Activated T-cell treated with anti-CD3 and anti-CD28 coated beads, Interleukin-2, amount 50 U/mL, for 72 hours (primary cell): ENCODE measurements at places on chromosomes 5 and 9.
A peak's percentile ranks its signal among the peaks of the same experiment; 100 is the strongest.

DNA sequence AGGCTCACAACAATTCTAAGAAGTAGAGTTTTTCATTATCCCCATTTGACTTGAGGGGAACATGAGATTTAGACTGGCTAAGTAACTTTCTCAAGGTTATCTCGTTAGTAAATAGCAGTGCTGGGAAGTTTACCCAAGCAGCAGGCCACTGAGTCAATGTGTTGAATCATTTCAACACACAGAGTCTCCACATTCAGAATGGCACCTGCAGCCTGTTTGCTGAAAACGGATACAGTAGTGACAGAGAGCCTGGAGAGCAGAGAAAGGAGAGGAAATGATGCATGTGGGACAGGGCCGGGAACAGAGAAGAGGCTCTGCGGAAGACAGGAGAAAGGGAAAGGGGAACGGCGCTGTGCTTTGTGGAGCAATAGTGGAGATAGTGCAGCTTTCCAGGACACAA is 33.5 kb upstream of the ZSWIM6 start:
- DNase-seq: no peak

DNA sequence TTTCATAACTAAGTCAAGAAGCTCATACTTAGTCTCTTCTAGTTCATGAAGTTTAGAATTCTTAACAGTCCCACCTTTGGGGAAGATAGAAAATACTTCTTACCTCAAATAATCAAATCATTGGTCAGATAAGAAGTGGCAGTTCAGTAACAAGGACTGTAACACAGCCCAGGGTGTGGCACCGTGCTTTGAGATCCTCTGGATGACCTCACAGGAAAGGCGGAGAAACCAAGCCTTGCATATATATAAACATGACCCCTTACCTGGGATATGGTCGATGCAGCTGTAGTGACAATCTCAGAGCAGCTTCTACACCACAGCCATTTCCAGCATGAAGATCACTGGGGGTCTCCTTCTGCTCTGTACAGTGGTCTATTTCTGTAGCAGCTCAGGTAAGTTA is at the start of gene SPINK7:
Gene SPINK7, plus strand, starts transcription at position 271 of the 400 bp plus-strand sequence. Its CDS starts 61 bp downstream, at position 332.
- no peak for DNase-seq

GRCh38 chr5:85334-85995 is 6.5 kb upstream of the PLEKHG4B start:
- DNase-seq: no peak

- no peak for DNase-seq
These were observed 627 bp downstream of the ARRDC1 start for GRCh38 chr9:137606005-137606621.

GRCh38 chr5:14219800-14220512 is 76.8 kb downstream of the TRIO start:
- no peak for DNase-seq

DNA sequence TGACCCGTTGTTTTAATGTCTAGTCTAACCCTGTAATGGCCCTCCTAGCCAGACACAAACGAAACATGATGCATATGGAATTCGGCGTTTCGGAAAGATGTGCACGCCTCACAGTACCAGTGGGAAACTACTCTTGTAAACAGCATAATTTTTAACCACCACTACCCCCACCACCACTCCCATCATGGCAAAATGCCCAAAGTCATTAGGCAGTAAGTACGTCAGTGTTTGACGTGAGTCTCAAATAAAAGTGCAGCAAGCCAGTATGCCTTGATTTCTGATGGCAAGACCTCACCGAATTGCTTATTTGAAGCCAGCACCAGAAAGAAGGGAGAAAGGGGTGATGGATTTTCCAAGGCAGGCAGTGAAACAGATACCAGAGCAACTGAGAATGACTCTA is 71.4 kb downstream of the ADRB2 start:
- no peak for DNase-seq

DNA sequence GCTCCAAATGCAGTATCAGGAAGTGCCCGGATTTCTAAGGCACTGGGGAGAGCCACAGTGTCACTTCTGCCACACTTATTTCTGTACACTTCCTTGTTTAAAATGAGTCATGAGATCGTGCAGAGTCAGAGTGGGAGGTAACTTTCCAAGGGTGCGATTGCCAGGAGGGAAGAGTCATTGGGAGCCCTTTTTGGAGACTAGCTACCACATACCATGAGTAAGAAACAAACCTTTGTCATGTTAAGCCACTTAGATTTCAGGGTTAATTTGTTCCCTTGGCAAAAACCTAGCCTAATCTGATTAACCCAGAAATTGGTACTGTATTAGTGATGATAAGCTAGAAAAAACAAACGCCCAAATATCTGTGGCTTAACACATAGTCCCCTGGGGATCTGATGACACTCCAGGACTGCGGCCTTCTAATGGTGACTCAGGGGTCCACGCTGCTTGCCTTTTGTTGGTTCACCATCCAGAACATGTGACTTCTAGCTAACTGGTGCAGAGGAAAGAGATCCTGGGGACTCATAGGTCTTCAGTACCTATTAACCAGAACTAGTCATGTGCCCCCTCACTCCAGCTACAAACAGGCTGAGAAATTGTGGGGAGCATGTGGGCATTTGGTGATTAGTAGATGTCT is 48.6 kb upstream of the TLE1 start:
- DNase-seq: no peak

GRCh38 chr5:17379100-17379951 is 118.7 kb upstream of the TAF11L2 start:
- DNase-seq: no peak

DNA sequence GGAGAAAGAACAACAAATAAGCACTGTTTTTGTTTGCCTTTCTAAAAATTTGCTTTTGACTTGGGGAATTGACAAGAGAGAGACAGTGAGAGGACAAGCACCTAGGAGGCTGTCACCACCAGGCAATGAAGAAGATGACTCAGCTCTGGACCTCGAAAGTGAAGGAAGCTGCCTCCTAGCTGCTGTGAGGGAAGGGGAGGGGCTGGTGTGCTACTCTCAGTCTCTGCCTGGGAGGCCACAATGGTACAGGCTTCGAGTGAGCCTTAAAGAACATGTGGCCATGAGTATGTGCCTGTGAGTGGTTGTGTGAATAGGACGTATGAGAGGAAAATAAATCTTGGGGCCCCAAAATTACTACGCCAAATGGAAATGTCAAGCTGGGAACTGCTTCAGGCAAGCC is 7.1 kb upstream of the PLK2 start:
- DNase-seq: peak; percentile 15

GRCh38 chr5:112968411-112969106 is 8.0 kb upstream of the DCP2 start:
- DNase-seq: no peak

DNA sequence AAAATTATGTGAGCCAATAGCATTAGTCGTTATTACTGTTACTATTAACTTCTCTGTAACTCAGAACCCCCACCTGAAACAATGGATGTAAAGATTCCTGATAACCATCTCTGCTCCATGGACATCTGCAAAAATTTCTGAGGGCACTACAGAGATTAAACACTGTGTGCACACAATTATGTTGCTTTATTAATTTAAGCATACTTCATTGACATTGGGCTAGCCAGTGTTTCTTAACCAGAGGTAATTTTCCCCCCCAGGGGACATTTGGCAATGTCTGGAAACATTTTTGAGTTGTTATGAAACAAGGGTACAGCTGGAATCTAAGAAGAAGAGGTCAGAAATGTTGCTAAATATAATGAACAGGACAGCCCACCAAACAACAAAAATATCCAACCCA is 19.3 kb downstream of the SLIT3 start:
- no peak for DNase-seq

DNA sequence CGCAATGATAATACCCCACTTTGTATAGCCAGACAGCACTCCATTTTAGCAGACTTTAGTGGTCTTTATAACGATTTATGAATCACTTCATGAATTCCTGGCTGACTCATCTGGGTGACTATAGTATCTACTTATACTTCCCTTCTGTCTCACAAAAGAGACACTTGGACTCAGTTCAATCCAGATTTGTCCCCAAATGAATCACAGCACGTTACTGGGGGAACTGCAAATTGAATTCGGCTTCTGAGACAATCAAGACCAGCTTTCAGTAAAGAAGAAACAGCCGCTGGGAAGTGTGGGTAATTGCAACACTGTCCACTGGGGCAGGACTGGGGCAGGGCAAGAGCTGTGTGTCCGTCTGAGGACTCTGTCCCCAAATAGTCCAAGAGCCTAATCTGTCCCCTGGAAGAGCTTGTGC is 337.3 kb upstream of the RFX3 start:
- peak; percentile 1 for DNase-seq

DNA sequence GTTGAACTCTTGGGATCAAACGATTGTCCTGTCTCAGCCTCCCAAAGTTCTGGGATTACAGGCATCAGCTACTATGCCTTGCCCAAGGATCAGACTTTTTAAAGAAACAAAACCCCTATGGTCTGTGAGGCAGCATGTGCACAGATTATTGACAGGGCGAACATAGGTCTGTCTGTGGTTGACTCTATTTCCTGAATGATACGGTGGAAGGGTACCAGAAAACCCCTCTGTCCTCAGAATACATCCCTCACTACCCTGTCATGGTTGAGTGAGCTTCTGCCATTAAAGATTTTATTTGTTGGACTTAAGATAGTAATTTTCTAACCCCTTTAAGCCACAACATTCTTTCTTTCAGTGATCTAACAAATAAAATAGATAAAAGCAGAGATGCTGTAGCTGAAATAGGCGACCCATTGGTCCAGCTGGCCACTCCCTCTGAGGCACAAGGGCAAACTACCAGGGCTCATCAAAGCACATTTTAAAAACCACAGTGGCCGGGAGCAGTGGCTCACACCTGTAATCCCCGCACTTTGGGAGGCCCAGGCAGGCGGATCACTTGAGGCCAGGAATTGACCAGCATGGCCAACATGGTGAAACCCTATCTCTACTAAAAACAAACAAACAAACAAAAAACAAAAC is 84.9 kb upstream of the ANKRD55 start:
- DNase-seq: no peak

DNA sequence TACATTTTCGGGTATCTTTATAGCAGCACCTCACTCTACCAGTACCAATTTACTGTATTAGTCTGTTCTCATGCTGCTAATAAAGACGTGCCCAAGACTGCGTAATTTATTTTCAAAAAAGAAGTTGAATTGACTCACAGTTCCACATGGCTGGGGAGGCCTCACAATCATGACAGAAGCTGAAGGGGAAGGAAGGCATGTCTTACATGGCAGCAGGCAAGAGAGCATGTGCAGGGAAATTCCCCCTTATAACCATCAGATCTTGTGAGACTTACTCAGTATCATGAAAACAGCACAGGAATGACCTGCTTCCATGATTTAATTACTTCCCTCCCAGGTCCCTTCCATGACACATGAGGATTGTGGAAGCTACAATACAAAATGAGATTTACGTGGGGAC is 602.6 kb upstream of the DAB2 start:
- no peak for DNase-seq

DNA sequence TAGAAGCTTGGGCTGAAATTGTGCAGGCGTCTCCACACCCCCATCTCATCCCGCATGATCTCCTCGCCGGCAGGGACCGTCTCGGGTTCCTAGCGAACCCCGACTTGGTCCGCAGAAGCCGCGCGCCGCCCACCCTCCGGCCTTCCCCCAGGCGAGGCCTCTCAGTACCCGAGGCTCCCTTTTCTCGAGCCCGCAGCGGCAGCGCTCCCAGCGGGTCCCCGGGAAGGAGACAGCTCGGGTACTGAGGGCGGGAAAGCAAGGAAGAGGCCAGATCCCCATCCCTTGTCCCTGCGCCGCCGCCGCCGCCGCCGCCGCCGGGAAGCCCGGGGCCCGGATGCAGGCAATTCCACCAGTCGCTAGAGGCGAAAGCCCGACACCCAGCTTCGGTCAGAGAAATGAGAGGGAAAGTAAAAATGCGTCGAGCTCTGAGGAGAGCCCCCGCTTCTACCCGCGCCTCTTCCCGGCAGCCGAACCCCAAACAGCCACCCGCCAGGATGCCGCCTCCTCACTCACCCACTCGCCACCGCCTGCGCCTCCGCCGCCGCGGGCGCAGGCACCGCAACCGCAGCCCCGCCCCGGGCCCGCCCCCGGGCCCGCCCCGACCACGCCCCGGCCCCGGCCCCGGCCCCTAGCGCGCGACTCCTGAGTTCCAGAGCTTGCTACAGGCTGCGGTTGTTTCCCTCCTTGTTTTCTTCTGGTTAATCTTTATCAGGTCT is at the start of gene C9orf72:
Gene C9orf72, minus strand, starts transcription at position 564 of the 716 bp plus-strand sequence. CDS start 6,361 bp downstream, outside the sequence.
- DNase-seq: peak; percentile 91

DNA sequence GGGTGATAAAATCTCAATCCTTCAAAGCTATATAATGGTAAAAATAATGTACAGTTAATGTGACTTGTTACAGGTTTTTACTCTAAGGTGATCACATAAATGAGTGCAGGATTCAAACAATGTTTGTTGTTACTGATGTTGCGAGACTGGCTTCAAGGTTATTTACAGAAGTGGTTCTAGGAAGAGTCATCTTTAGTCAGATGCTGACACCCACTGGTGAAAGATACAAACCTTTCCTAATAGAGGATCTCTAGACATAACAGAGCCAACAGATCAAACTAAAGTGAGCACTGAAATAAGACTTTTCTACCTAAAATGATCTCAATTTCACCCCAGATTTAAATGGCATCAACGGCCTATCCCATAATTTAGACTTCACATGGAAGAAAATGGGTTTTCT is 20.2 kb downstream of the ARSB start:
- no peak for DNase-seq

- DNase-seq: no peak
These were observed 53.7 kb upstream of the FAM120A start for GRCh38 chr9:93397661-93398373.
